HTR-8/SVneo (cell line): ENCODE measurements at places on chromosomes 7 and 10.

DNA sequence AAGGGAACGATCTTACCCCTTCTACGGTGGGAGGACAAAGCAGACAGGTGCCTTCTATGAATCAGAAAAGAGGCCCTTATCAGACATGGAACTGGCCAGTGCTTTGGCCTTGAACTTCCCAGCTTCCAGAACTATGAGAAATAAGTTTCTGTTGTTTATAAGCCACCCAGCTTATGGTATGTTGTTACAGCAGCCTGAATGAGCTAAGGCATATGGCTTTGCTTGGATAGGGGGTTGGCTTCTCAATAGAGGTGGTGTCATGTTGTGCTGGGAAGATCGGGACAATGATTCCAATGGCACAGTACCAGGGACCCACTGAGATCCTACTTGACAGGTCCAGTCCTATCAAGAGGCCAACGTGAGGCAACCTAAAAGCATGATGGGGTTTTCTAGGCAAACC lies 183.4 kb upstream of the BMPER start:
- no peak for DNase-seq

- no peak for DNase-seq
Measured at GRCh38 chr7:78095549-78095948, 297.0 kb downstream of the PHTF2 start.

- DNase-seq = no peak
Measured at GRCh38 chr10:10311966-10312365, 705.7 kb upstream of the CELF2 start.

- no peak for DNase-seq
Measured at GRCh38 chr10:88392222-88392621, 190.9 kb downstream of the RNLS start.

- DNase-seq = no peak
Measured at GRCh38 chr10:15348579-15348978, 22.5 kb downstream of the FAM171A1 start.

- DNase-seq = peak; percentile 88
Measured at GRCh38 chr10:80498833-80499741, 38.6 kb upstream of the SH2D4B start.

DNA sequence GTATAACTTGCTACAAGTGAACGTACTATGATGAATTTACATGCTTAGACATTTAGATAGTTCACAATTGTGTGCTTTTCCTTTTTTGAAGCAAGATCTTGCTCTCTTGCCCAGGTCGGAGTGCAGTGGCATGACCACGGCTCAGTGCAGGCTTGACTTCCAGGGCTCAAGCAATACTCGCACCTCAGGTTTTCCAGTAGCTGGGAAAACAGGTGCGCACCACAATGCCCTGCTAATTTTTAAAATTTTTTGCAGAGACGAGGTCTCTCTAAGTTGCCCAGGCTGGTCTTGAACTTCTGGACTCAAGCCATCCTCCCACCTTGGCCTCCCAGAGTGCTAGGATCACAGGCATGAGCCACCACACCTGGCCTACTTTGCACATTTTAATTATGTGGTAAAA lies 1.8 kb downstream of the GPR15LG start:
- no peak for DNase-seq

DNA sequence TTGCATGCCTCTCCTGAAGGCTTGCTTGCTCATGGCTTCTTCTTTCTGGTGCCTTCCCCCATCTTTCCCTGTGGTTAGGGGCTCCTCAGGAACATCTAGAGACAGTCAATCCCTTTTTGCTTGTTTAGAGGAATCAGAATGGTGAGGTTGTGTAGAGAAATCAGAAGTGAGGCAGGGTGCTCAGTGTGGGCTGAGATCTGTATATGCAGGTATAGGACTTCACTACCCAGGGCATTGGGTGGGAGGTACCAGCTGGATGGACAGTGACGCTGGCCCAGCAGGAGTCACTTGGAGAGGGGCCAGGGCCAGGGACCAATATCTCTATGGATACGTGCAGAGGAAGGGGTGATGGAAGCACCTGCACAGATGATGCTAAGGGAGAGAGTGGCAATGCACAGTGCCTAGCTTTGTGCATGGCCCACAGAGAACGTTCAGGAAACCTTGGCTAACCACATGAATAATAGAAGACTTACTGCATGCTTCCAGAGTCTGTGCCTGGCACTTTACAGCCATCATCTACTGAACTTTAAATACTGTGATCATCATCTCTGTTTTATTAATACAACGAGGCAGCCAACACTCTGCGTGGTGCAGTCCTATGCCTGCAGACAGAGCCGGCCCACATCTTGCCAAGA lies 255.2 kb downstream of the ABCA13 start:
- no peak for DNase-seq

GRCh38 chr10:103238506-103239252 lies 7.0 kb upstream of the RPEL1 start:
- DNase-seq = peak; percentile 38

- DNase-seq = no peak
Measured at GRCh38 chr10:28008054-28008453, 9.2 kb upstream of the ODAD2 start.

DNA sequence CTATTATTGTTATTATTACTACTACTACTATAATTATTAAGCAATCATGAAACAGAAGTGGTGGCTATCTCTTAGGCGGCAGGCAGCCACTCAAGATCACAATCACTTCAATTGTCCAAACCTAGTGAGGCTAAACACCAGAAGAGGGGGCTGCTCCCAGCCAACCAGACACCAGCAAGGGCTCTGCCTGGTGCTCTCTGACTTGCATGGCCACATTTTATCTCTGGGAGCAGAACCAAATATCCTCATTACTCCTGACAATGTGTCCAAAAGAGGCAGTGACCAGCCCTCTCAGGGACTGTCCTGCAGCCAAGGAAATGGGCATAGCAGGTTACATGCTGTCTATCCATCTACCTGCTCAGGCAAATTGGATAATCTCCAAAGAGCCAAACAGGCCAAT lies 187.4 kb upstream of the PDE1C start:
- DNase-seq = no peak

DNA sequence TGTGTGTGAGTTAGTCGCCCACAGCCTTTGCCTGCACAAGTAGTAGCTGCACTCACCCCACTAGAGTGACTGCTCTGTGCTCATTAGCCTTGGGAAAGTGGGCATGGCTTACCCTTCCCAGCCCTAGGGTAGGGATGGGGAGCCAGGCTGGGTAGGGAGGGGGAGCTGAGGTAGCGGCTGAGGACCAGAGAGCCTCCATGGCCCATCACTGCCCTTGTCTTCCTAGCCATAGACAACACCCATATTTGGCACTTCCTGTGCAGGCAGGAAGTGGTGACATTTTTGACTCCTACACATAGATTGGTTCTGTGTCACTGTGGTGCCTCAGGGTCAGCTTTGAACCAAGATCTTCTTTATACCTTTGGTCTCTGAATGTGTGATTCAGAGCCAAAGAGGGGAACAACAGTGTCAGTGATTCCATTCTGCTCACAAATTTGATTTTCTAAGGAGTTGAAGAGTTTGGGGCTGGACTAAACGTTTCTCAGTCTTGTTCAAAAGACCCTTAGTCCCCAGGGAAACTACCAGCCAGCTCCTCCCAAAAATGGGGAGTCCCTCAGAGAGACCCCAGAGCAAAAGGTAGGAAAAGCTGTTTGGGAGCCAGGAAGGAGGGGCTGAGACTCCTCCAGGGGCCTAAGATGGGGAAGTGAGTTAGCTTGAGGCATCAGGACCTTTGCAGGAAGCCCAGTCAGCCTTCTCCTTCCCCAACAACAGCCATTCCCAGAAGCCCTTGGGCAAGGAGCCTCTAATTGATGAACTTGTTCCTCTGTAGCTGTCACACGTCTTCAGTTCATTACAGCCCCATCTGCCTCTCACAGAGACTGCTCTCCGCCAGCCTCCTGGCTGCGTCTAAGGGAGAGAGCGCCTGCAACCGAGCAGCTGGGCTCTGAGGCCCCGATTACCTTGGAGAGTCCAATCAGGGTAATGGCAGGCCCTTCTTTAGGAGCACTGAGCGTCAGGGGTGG lies 135.0 kb downstream of the CDH23 start:
- DNase-seq = no peak

- no peak for DNase-seq
Measured at GRCh38 chr10:21860718-21861117, 142.8 kb downstream of the DNAJC1 start.

- no peak for DNase-seq
Measured at GRCh38 chr7:77266291-77266794, 66.7 kb upstream of the FGL2 start.

DNA sequence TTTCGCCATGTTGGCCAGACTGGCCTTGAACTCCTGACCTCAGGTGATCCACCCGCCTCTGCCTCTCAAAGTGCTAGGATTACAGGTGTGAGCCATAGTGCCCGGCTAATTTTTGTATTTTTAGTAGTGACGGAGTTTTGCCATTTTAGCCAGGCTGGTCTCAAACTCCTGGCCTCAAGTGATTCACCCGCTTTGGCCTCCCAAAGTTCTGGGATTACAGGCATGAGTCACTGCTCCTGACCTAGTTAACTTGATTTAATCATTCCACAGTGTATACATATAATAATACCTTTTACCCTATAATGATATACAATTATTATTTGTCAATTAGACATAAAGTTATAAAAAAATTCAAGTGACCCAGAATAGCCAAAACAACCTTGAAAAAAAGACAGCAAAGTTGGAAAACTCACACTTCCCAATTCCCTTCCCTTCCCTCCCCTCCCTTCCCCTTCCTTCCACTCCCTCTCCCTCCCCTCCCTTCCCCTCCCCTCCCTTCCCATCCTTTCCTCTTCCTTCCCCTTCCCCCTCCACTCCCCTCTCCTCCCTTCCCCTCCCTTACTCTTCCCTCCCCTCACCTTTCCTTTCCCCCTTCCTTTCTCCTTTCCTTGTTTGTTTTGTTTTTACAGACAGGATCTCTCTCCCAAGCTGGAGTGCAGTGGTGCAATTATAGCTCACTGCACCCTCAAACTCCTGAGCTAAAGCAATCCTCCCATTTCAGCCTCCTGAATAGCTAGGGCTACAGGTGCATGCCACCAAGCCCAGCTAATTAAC lies 14.8 kb upstream of the ZMIZ2 start:
- DNase-seq = no peak

- DNase-seq = no peak
Measured at GRCh38 chr7:3943779-3944520, 642.9 kb downstream of the SDK1 start.

- DNase-seq = peak; percentile 43
Measured at GRCh38 chr7:5629941-5630340, 151.5 kb downstream of the RNF216 start.

DNA sequence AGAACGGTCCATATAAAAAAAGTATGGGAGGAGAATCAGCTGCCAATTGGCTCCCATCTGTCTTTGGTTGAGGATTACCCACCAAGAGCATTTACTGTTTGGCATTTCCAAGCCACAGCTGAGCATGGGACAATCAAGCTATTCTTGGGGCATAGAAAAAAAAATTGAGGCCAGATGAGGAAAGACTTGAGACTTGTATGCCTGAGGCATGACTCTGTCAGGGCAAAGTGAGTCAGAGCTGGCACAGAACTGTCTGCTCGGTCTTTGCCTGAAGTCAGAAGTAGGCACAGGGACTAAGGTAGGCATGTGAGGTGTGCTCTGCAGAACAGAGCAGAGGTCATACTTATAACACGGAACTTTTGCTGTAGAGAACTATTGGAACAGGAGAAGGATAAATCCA lies 126.5 kb upstream of the CHRM2 start:
- DNase-seq = no peak

GRCh38 chr10:3438606-3439005 lies 266.0 kb upstream of the PITRM1 start:
- no peak for DNase-seq

GRCh38 chr10:29033311-29033940 lies 255.4 kb upstream of the LYZL1 start:
- no peak for DNase-seq

DNA sequence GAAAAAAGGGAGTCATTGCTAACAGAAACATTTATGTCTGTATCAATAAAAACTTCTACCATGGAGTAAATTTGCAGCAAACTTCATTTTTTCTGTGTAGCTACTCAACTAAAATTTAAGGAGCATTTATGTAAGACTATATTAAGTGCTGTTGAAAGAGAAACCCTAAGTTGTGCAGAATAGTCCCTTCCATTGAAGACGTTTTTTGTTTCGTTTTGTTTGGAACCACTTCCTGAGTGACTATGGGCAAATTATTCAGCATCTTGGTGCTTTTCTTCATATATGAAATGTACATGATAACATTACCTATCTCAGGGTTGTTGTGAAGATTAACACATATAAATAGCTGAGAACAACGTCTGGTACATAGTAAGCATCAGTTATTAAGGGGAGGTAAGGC lies 24.3 kb downstream of the SEM1 start:
- no peak for DNase-seq

GRCh38 chr7:42662862-42663261 lies 249.0 kb downstream of the C7orf25 start:
- DNase-seq = no peak

- no peak for DNase-seq
Measured at GRCh38 chr10:29849886-29850285, 209.5 kb downstream of the JCAD start.

- DNase-seq = no peak
Measured at GRCh38 chr7:124324262-124324661, 291.4 kb upstream of the TMEM229A start.

DNA sequence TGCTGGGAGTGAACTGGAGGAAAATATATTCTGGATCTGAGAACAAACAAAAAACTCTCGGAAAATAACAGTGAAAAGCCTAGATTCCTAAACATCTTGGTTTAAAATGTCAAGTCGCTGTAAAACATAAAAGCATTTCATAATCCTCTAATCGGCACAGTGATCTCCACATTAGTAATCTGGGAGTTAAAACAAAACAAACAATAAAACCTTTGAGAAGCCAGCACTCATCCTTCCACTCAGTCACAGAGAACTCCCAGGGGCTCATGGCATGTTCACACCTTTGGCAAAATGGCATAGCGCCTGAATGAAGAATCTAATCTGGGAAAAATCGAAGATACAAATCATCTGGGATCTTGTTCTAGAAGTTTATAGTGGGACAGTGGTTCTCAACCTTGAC lies 24.1 kb upstream of the HPS1 start:
- DNase-seq = no peak

DNA sequence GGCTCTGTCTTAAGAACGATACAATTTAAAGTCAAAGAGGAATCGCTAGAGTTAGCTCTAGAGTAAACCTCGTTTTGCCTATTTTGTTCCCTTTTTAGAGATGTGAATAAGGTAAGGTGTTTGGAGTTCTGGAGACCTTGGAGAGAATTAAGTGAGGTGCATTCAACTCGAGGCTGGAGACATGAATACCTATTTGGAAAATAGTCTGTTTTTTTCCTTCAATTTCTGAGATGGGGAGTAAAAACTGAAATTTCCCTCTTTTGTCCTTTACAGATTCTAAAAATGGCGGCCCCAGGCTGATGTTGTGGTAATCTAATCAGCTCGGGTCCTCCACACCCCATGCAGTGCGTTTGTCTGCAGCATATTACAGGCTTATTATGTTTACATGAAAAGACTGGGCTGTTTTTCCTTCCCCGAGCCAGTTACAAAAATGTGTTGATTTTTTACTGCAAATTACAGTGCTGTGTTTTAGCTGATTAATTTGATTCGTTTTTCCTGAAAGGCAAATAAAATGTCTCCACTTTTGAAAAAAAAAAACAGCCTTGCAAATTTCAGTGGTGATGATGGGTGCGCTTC lies 1.5 kb downstream of the KMT2E start:
- no peak for DNase-seq
